ENCODE measurements at places on chromosomes 16 and 17.

- no peak for DNase-seq
Measured at GRCh38 chr16:65964752-65965151, 401.7 kb upstream of the CDH5 start.

DNA sequence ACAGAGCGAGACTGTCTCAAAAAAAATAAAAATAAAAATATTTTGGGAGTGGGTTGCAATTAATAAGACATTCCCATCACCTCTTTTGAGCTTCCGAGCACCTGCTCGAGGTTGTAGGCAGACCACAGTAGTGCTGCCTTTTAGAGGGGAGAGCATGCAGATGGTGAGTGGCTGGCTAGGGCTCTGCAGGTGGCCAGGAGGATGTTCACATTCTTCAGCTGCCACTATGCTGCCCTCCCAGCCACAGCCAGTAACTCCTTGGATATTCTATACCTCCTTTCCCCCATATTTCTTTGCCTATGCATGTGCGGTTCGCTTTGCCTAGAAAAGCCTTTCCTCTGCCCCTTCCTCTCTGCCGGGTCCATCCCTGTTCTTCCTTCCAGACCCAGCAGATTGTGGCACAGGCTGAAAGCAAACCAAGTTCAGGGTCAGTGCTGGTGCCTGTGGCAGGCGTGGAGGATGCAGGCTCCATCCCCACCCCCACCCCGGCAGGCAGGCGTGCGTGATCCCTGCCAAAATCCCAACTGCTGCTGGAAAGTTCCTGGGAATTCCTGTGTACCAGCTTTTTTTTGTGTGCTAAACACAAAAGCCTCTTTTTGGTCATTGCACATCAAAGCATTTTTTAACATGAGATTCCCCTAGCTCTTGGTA is 33.8 kb upstream of the CMIP start:
- DNase-seq: no peak

DNA sequence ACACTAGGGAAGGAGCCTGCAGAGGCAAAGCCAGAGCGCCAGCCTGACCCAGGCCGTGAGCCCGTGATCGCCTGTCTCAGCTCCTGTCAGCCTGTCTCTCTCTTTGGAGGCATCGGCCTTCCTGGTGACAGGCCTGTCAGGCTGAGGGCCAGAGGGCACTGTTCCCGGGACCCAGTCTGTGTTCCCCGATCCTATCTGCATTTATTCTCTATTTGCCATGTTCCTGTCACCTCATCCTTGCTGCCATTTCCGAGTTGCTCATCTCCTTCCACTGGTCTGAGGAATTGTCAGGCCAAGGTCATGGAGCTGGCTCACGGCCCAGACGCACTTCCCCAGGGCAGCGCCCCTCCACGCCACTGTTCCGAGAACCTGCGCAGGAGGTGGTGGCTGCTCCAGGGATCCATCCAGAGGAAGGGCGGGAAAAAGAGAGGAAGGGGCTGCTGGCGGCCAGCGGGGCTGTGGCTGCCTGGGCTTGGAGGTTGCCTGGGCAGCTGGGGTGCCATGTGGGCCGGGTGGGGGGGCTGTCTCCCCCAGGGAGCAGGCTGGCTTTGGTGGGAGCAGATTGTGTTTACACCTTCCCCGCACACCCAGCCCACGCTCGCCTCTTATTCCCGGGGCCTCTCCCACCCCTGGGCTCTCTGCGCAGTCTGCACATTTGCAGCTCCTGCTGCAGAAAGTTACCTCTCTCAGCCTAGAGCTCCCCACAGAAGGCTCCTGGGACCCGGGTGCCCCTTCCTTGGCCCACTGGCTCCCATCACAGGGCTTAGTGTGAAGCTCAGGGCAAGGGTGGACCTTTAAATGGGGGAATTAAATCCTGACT is 4.9 kb downstream of the PRCD start:
- no peak for DNase-seq

DNA sequence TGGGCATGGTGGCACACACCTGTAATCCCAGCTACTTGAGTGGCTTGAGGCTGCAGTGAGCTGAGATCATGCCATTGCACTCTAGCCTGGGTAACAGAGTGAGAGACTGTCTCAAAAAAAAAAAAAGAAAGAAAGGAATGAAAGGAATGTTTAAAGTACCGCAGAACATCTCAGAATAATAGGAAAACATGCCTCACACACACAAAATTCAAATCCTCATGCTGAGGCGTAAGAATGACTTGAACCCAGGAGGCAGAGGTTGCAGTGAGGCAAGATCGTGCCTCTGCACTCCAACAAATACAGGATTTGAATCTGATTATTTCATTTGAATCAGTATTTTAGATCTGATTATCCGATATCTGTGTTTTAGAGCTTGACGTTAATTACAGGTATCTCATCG is 21.3 kb upstream of the GAA start:
- no peak for DNase-seq

DNA sequence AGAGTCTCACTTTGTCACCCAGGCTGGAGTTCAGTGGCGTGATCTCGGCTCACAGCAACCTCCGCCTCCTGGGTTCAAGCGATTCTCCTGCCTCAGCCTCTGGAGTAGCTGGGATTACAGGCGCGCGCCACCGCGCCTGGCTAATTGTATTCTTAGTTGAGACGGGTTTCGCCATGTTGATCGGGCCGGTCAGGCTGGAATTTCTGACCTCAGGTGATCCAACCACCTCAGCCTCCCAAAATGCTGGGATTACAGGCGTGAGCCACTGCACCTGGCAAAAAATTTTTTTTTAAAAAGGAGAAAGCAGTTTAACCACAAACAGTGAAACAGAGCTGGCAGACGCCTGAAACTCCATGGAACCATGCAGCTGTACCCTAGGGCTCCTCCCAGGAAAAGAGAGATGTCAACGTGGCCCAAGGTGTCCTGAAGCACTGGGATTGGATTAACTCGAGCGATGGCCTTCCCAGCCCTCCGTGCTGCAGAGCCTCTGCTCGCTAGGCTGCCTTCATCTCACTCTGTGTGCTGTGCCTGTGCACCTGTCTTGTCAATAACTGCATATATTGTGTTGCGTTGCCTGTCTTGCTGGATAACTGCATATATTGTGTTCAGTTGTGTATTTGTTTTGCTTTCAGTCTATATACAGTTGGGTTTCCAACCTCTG is 29.6 kb upstream of the FOXK2 start:
- no peak for DNase-seq

DNA sequence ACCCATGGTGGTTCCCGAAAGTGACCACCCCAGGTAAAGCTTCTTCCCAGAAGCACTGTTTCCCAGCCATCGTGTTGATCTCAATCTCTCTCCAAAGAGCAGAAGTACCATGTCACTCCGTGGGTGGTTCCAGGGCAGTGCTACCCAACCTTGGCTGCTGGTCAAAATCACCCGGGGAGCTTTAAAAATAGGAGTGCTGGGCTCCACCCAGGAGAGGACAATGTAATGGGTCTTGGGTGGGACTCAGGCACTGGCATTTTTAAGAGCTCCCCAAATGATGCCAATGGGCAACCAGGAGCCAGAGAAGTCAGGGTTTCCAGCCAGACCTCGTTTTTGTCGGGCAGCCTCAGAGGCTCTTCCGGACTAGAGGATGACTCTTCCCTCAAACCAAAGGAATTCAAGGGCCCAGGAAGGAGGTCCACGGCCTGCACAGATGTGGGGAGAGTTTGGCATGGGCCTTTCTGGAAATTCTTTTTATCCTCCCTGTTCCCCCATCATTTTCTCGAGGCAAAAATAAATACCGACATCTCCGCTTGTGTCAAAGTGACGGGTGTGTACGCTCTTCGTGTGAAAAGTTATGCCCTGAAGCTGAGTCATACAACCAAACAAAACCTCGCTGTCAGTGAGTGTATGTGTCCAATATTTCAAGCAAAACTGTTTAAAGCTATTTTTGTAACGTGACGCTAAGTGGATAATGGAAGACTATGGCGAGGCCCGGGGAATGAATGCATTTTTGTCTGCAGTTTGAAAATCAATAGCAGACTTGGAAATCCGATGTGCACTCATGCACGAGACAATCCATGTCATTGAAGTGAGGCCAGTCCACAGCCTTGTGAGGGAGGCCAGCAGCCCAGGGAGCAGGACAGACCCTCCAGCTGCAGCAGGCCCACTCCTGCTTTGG is 364.1 kb downstream of the FOXL1 start:
- no peak for DNase-seq

GRCh38 chr17:9200699-9201359 is 179.5 kb downstream of the NTN1 start:
- no peak for DNase-seq

- no peak for DNase-seq
Measured at GRCh38 chr16:78091419-78091818, 8.0 kb upstream of the WWOX start.

- no peak for DNase-seq
Measured at GRCh38 chr16:79013930-79014660, 586.4 kb downstream of the MAF start.

DNA sequence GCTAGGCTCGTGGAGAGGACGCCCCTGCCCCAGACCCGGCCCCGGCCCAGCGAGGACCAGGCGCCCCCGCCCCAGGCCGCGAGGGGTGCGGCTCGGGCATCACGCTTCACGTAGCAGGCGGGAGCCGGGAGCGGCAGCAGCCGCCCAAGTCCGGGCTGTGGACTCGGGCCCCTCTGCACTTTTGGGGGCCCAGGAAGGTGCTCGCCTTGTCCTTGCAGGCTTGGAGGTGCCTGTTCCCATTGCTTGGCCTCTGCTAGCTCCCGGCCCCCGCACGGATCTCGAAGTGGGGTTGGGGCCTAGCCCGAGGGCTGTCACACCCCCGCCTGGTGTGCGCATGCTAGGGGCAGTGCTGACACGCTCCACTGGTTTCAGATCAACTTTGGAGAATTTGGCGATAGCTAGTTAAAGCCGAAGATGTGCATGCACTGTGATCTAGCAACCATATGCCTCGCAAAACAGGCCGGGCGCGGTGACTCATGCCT is 55.7 kb downstream of the WSB1 start:
- DNase-seq: no peak

GRCh38 chr16:4378161-4378666 is 6.6 kb downstream of the VASN start:
- no peak for DNase-seq

GRCh38 chr16:66130296-66130905 is 236.1 kb upstream of the CDH5 start:
- DNase-seq: no peak

DNA sequence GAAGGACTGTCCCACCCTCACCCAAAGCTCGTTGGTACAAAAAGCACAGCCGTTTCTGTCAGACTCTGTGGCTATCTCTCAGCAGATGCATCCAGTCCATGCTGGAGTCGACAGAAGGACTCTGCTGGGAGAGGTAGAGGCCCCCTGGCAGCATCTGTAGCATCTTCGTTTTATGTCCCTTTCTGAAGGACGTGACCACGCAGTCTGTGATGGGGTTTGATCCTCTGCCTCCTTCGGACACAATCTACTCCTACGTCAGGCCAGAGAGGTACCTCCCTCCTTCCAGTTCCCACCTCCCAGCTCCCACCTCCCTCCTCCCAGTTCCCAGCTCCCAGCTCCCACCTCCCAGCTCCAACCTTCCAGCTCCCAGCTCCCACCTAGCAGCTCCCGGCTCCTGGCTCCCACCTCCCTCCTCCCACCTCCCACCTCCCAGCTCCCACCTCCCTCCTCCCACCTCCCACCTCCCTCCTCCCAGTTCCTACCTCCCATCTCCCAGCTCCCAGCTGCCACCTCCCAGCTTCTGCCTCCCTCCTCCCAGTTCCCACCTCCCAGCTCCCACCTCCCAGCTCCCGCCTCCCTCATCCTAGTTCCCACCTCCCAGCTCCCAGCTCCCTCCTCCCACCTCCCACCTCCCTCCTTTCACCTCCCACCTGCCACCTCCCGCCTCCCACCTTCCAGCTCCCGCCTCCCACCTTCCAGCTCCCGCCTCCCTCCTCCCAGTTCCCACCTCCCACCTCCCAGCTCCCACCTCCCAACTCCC is 11.4 kb upstream of the MC1R start:
- DNase-seq: peak; percentile 46

GRCh38 chr16:12459391-12460063 is 344.2 kb downstream of the CPPED1 start:
- DNase-seq: no peak

DNA sequence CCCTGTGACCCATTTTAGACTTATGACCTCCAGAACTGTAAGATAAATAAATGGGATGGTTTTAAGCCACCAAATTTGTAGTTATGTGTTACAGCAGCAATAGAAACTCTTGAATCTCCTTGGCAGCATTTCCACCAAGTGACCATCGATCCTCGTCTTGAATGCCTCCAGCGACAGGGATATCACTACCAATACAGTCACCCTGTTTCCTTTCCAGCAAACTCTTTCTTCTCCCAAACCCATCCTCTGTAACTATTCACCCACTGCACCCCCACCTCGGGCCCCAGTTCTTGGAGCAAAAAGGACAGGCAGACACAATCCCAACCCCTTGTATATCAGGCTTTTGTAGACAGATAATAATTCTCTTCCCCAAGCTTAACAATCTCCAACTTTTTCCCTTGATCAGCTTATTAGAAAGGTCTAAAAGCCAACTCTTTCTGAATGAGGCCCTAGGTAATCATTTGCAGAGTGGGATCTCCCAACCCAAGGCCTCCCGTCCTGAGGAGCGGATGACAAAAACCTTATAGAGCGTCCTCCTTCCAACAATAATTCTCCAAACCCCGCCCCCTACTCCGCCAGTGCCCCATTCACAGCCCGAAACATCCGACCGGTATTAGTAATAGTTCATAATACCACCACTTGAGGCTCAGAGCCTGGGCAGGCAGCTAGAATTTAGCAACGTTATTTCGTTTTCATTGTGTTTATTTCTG is 14.7 kb upstream of the PLLP start:
- DNase-seq: no peak

DNA sequence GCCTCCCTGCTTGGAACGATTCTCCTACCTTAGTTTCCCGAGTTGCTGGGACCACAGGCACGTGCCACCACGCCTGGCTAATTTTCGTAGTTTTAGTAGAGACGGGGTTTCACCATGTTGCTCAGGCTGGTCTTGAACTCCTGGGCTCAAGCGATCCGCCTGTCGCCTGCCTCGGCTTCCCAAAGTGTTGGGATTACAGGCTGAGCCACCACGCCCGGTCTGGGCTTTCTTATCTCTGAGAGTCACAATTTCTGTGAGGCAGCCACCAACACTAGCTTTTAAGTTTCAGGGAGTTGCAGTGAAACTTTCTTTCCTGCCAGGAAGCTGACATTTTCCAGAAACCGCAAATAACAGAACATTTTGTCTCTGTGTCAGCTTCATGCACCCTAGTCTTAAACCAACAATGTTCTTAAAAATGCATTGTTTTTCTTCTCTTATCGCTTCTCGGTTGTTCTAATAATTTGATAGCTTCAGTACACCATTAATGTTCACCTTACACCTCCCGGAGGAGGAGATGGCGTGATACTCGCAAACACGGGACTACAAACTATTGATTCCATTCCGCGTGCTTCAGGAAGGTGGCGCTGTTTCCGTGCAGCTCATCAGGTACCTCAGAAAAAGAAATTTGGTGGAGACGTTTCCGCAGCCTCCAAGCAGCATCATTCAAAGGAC is 7.4 kb upstream of the DHRS7B start:
- DNase-seq: peak; percentile 85

GRCh38 chr16:4987580-4988374 is 29.6 kb downstream of the SEC14L5 start:
- DNase-seq: no peak

DNA sequence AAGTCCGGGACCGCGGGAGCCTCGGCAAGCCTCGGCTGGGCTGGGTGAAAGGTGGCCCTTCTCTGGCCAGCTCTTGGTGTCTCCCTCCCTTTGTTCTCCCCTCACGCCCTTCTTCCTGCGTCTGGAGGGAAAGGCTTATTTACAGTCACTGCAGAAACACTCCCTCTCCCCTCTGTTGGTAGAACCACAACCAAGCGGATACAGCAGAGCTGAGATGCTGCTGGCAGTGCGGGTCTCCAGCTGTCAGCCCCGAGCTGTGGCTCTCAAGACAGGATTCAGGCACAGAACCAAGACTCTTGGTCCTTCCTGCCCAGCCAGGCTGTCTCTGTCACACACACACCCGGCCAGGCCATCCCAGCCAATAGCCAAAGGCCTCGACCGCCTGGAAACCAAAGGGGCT is 133.3 kb downstream of the ENGASE start:
- no peak for DNase-seq

Data from erythroblast (primary cell).